Stimulated activated CD8-positive, alpha-beta memory T cell treated with anti-CD3 and anti-CD28 coated beads, Interleukin-4, amount 100 ng/mL, for 4 hours (primary cell): ENCODE measurements at places on chromosomes 4 and X.

- DNase-seq, result no peak
Observed at GRCh38 chrX:100831219-100831946, 11.2 kb downstream of the CSTF2 start.

DNA sequence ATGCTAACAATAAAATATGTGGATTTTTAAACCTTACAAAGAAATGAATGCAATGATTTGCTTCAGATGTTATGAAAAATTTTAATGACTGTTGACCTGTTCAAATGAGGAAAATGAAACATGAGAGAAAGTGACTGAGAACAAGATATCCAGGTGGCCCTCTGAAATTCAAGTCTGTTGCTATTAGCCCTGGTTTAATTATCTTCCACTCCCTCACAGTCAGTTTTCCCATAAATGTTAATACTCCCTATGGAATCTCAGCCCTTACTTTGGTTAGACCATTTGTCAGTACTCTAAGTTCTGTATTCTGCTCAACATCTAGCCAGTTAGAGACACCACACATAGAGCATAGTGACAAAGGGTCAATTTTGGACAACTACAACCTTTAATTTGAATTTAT is 327.8 kb downstream of the PDGFC start:
- no peak for DNase-seq

DNA sequence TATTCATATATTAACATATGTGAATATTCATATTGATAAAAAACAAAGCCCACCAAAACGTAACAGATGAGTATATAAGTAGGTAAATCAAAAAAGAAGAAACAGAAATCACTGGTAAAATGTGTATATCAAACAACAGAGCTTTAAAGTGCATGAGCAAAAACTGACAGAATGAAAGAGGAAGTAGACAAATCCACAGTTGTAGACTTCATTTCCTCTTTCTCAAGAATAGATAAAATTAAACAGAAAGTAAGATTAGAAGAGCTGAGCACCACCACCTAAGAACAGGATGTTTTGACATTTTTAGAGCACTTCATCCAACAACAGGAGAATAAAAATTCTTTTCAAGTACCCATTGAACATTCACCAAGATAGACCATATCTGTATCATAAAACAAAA is 64.6 kb downstream of the CNKSR2 start:
- DNase-seq, result no peak

- no peak for DNase-seq
Observed at GRCh38 chr4:107710493-107711459, 9.3 kb downstream of the PAPSS1 start.

GRCh38 chr4:63901304-63901703 is 507.9 kb downstream of the TECRL start:
- DNase-seq, result no peak

GRCh38 chr4:24428850-24429249 is 155.5 kb downstream of the DHX15 start:
- DNase-seq, result no peak

DNA sequence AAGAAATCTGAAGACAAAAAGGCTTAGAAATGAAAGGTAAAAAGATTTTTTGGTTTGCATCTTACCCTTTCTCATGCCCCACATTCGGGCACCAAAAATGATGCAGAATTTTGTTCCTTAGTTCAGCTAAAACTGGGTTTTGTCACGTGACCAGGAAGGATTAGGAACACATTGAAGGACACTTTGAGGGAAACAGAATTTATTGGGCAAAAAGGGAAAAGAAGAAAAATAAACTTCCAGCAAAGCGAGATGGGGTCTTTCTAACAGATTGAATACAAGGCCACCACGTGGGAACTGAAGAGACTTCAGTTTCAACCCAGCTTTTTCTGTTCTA is 81.3 kb upstream of the SMARCA5 start:
- DNase-seq, result no peak

DNA sequence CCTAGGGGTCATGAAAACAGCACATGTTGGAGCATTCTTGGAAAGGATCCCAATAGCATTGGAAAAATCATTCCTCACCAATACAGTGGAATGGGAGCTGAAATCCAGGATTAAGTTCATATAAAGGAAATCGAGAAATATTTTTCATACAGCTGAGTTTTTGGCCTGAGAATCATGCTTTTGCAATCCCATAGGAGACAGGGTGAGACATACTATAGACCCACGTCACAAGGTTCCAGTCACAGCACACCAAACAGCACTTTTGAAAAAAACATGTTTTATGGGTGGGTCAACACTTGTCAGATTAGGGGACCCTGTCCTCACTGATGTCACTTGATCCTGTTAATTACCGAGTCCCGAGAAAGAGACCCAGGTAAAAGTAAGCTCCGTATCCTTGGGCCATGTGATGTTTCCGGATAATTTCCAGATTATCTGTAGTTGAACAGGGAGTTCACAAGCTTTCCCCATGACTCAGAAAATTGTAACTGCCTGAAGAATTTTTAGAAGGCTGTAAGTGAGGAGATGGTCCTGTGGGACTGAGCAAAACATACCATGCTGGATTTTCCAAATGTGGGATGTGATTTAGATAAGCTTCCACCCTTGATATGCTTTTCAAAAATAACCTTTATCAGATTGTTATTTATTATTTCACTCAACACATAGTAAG is 80.9 kb upstream of the TLR3 start:
- no peak for DNase-seq

- no peak for DNase-seq
Observed at GRCh38 chrX:106450405-106450804, 161.4 kb upstream of the RADX start.

GRCh38 chr4:70239884-70240591 is 2.4 kb upstream of the CSN3 start:
- no peak for DNase-seq

- no peak for DNase-seq
Observed at GRCh38 chr4:112290341-112290740, 4.6 kb upstream of the TIFA start.

GRCh38 chr4:8150152-8151090 is 8.2 kb downstream of the ABLIM2 start:
- no peak for DNase-seq

DNA sequence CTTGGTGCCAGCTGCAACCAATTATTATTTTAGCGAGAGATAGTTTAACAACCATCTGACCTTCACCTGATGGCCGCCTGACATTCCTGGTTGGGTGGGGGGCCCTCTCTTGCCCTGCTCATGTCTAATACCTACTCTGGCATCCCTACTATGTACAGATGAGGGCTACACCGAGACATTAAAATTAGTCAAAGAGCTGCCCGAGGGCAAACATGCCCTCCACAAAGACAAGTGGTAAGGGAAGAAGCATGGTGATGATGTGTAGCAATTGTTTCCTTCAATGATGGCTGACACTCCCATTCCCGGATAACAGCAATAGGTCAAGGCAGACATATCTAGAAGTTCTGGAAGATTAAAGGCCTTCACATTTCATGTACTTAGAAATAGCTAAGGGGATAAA is 49.6 kb downstream of the MAP7D3 start:
- DNase-seq, result no peak

DNA sequence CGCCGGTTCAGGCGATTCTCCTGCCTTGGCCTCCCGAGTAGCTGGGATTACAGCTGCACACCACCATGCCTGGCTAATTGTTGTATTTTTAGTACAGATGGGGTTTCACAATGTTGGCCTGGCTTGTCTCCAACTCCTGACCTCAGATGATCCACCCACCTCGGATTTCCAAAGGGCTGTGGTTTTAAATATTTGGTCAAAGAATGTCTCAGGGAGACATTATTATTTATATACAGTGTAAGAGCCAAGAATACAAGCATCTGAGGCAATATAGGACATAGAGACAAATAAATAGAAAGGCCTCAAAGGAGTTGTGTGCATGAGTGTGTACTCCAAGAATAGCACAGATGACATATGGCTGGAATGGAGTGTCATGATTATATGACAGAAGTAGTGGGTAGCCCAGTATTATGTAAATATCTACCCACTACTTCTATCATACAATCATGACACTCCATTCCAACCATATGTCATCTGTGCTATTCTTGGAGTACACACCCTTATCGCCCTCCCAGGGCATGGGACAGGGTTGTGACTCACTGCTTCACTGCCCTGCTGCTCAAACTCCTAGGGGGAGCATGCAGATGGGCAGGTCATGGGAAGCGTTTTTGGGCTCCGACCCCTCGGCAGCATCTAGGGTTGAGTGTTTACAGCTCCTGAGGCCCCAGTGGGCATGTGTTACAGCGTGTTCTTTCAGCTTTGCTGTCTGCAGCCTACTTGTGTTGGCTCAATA is 1649.8 kb upstream of the PCDH10 start:
- DNase-seq, result no peak

- no peak for DNase-seq
Observed at GRCh38 chr4:164509951-164510350, 244.0 kb upstream of the SMIM31 start.

GRCh38 chr4:186627226-186627865 is 72.0 kb upstream of the MTNR1A start:
- no peak for DNase-seq

DNA sequence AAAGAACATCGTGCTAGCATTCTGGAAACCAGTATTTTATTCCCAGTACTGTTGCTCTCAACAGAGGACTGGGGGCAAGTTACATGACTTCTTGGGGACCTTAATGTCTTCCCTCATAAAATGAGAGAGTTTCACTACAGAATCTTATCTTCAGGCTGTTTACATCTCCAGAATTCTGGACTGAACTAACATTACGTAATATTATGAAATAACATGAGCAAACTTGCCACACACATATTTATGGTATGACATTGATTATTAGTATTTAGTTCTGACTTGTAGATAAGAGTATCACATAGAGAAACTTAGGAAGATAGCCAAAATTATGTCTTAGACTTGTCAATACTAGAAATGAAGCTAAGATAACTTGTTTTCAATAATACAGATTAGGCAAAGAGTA is 68.0 kb downstream of the NFKB1 start:
- no peak for DNase-seq

- no peak for DNase-seq
Observed at GRCh38 chrX:66200855-66201795, 37.1 kb downstream of the HEPH start.

- DNase-seq, result no peak
Observed at GRCh38 chr4:16461362-16461761, 235.1 kb upstream of the TAPT1 start.
